Activated CD4-positive, alpha-beta memory T cell treated with anti-CD3 and anti-CD28 coated beads, Interleukin-2, amount 10 ng/mL, durations not matched to agents 7 days and 5 days (primary cell): ENCODE measurements at places on chromosomes 5 and 9.

- no peak for DNase-seq
Observed at GRCh38 chr5:157509587-157509986, 49.6 kb downstream of the NIPAL4 start.

DNA sequence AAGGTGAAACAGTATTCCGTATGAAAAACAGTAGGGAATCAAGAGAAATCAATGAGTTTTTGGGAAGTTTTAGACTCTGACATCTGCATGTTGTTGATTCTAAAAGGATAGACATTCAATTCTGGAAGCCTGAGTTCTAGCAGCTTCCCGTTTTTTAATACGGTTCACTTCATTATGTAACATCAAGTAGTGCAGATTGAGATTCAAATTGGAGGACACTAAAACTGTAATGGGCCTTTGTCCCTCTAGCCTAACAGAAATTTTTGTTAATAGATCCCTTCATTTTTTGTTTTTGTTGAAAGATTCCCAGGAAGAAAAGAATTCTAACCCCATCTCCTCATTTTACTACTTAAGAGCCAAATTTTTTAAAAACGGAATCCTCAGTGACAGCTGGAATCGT is 384.6 kb downstream of the SH3GL2 start:
- DNase-seq: no peak

GRCh38 chr5:75824323-75824722 is 107.1 kb upstream of the POC5 start:
- DNase-seq: no peak

GRCh38 chr9:7376833-7377232 is 422.7 kb downstream of the DMAC1 start:
- no peak for DNase-seq

DNA sequence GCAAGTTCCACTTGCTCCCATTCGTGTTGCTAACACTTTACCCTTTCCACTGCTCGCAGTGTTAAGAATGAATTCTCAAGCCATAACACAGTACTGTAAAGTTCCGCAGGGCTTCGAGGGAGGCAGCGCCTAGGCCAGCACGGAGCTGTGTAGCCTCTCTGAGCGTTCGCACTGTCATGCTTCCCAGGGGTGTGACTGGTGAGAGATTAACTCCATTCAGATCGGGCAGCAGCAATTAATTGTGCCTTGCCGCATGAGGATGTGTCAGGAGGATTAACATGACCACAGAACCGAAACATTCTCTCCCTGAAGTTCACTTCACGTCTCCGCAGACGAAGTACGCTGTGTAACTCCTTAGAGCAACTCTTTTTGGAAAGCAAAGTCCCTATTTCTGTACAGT is 23.2 kb downstream of the ZBTB34 start:
- no peak for DNase-seq

DNA sequence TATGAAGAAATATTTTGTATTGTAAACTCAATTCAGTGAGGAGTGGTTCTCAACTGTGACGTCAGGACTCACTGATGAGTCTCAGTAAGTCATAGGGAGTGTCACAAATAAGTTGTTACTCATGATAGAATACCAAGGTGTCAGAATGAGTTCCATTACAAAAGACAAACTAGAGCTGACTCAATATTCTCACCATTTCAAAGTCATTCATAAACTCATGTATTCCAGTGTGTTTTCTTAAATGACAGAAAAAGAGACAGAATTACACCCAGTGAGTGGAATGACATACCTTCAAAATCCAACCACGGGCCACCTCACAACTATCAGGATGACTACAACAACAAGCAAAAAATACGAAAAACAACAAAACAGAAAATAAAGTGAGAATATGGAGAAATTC is 321.5 kb downstream of the ENC1 start:
- DNase-seq: no peak

DNA sequence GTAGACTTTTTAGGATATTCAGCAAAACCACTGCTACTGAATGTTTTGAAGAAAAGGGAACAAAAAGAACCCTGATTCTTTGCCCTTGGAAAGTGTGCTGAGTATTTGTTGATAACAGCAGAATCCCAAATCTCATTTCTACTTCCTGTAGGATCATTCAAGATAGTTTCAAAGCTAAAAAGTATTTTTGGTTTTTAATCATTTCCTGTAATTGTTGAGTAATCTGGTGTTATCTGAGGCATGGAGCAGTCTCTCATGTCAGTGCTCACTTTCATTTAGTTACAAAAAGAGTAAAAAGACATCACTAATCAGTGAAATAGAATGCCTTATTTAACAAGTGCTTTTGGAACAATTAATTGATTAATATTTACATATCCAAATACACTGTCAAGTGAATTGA is 56.1 kb downstream of the ITGA2 start:
- no peak for DNase-seq

DNA sequence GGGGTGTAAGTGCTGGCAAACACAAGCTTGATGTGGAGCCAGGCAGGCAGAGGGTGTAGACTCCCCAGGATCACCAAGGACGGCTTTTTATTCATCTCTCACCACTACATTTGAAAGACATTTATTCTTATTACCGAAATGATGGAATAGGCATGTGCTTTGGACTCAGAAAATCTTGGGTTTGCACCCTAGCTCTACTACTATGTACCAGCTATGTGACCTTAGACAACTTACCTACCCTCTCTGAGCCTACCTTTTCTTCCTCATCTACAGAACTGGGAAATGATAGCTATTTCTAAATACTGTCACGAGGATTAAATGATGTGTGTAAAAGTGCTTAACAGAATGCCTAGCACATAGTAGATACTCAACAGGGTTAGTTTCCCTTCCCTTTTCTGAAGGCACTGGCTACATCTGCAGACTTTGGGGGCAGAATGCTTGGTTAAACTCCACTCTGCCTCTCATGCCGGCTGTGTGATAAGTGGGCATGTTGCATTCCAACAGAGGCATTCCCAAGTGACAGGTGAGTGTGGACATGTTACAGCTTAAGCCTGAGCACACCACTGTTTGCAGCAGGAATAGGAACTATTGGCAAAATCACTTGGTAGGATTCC is 94.8 kb downstream of the SLC1A3 start:
- DNase-seq: no peak
